ENCODE measurements at places on chromosomes 13 and 19.

- DNase-seq = no peak
Observed at GRCh38 chr13:110643324-110643723, 28.0 kb downstream of the NAXD start.

- no peak for DNase-seq
Observed at GRCh38 chr13:29362849-29363604, 232.5 kb downstream of the SLC7A1 start.

DNA sequence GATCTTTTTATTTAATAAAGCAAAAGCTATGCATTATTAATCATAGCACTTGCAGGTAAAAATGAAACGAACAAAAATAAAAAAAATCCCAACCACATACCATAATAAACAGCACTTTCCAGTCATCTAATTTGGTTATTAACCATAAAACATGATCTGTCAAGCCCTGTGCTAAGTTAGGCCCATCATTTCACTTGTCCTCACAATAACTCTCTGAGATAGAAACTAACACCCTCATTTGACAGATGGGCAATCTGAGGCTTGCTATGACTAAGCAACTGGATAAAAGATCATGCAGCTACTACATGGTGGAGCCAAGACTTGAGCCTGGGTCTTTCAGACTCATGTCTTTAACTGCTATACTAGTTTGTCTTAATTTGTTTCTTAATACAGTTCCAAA lies 21.8 kb downstream of the PROSER1 start:
- DNase-seq = no peak

GRCh38 chr13:110254751-110255553 lies 52.0 kb downstream of the COL4A1 start:
- no peak for DNase-seq

DNA sequence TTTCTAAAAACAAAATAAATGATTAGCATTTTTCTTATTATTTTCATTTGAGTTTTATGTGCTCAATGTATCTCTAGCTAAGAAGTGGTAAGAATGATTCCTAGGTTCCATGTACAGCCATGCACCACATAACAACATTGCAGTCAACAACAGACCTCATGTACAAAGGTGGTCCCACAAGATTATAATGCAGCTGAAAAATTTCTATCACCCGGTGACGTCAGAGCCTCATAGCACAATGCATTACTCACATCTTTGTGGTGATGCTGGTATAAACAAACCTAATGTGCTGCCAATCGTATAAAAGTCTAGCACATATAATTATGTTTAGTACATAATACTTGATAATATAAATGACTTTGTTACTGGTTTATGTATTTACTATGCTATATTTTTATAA lies 120.5 kb downstream of the SLC7A1 start:
- no peak for DNase-seq

DNA sequence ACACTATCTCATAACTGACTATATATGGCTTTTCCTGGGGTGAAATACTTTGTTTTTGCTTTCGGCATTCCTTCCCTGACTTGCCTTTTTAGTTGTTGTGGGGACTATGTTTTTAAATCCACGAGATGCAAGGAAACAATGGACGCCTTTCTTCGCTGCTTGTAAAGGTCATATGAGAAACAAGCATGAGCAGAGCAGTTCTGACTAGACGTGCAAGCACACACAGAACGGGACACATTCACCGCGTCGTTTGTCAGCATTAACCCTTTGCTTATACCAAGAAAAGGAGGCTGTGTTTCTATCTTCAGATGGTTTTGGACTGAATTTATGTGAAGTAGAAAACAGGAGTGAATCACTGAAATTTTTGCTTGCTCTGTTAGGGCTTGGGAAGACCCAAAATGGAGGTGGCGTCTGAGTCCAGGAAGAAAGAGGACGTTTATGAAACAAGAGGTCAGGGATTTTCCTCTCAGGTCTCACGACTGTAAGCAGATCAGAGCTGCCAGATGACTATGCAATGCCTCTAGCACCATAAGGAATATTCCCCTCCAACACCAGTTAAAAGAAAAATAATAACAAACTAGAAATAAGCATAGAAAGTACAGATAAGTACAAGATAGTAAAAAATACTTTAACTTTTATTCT lies 358.9 kb downstream of the DLEU7 start:
- DNase-seq = no peak

DNA sequence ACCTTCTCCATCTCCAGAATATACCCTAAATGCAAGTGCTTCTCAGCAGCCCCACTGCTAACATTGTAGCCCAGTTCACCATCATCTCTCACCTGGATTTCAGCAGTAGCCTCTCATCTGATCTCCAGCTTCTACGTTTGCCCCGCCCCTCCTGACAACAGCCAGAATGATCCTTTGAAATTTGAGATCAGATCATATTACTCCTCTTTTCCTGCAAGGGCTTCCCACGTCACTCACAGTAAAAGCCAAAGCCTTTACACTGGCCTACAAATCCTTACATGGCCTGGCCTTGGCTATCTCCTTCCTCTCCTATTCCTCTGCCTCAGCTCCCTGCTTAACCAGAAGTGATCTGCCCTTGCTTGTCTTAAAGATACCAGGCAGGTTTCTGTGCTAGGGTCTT lies 94.3 kb upstream of the NBEA start:
- no peak for DNase-seq

GRCh38 chr13:106709522-106709921 lies 141.6 kb upstream of the ARGLU1 start:
- no peak for DNase-seq

DNA sequence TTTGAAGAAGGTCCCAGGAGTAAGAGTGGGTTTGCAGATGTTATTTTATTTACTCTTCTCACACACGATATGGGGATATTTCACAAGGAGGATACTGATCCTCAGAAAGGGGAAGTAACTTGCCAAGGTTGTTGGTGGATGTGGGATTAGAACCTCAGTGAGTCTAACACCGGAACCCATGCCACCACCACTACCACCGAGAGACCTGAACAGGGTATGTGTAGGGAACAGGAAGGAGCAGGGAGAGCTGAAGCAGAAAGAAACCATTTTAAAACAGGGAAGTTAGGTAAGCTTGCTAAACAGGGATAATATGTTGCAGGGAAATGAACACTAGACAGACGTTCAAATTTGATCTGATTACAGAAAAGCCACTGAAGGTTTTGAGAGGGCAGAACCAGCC lies 11.6 kb upstream of the CEACAM3 start:
- DNase-seq = no peak

GRCh38 chr13:33249066-33249465 lies 36.5 kb downstream of the STARD13 start:
- DNase-seq = no peak

DNA sequence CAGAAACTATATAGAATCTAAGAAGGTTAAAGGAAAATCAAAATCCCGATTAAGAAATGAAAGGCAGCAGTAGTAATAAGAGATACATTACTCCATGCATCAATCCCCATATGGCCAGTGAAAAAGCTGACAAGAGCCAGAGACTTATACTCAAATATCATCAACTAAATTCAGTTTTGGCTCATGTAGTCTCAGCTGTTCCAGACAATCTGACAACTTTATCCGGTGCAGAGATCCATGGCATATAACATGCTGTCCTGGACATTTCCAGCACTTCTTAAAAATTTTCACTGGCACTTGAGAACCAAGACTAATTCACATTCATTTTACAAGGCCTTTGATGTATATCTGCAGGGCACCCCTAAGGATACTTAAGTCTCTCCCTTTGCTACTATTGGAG lies 255.7 kb upstream of the KLHL1 start:
- no peak for DNase-seq

DNA sequence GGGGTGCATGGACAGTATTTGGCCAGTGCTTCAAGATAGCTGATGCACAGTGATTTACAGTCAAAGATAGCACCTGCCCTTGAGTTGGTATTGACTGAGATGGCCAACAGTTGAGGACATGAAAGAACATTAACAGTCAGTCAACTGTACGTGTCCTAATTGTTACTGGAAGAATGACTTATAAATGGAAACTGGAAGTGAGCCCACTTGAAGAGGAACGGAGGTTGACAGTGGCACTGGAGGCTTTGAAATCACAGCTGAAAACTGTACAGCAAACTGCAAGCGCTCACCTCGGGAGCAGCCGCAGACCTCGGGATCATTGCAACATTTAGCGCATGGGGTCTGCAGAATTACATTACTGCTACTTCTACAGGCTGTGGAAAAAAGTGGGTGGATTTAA lies 77.1 kb downstream of the GGACT start:
- no peak for DNase-seq

GRCh38 chr19:45569619-45570421 lies 14.8 kb downstream of the OPA3 start:
- no peak for DNase-seq

- DNase-seq = no peak
Observed at GRCh38 chr19:13748169-13748828, 16.0 kb upstream of the MRI1 start.

DNA sequence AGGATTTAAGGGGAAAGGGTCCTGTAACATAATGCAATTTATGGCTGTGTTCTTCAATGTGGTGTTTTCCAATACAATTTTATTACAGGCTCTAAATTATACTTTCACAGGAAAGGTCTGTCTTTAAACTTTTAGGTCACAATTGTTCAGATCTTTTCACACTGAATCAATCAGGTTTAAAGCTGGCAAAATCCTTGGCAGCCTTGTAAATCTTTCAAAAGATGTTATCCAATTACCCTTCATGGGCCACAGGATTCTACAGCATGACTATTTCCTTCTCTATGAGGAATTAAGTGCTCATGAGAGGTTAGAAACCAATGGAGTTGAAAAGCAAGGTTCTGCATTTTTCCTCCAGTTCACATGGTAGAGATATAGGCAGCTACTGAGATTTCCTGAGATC lies 211.5 kb upstream of the MIR17HG start:
- DNase-seq = no peak

DNA sequence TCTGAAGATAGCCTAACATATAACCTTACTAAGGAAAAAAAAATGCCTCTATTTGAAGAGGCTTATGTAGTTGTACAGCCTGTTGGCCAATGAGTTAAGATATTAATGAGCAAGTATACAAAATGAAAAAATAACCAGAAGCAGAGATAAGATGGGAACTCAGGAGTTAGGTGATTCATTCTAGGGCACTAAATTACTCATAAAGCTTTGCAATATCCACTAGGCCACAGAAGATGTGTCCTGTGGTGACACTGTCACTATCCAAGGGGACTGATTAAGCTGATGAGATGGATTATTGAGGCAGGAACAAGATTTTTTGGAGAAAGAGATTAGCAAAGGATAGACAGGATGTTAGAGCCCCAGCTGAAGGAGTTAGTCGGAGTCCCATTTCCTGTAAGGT lies 99.6 kb downstream of the LIG4 start:
- no peak for DNase-seq

DNA sequence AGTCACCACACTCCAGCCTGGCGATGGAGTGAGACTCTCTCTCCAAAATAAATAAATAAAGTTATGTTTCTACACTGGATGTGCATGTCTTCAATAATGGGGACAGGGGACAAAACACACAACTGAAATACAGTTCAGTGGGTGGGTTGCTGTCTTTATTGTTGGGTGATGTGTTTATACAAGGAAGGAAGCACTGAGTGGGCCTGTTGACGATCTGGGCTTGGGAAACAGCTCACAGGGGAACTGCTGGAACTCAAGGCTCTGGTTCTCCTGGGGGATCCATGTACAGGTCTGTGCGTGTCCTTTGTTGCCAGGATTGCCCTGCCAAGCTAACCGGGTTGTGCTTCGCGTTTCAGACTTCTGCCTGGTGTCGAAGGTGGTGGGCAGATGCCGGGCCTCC lies 18.9 kb downstream of the SPINT2 start:
- DNase-seq = no peak

DNA sequence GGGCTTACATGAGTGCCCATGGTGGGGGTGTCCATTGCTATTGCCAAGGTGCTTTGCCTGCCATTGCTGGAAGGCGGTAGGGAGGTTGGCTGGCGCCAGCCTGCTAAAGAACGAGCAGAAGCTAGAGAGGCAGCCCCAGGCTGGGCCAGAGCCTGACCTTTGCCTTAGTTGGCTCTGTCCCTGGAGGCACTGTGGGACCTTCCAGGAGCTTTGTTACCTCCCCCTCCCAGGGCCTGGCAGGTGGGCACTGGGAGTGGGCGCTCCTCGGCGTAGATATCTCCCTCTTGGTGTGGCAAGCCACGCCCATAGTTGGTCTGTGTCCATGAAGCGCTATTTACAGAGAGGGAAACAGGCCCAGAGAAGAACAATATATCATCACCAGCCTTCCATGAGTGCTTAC lies 2.3 kb upstream of the SLC25A42 start:
- no peak for DNase-seq

Data from sigmoid colon (tissue), 7 donors.